ENCODE measurements at places on chromosomes 4 and X. TPM values are rescaled to one million over a fixed set of nuclear protein-coding genes. Genes with fewer than 3 reads are reported as not detected.
A peak's percentile ranks its signal among the peaks of the same experiment; 100 is the strongest.

DNA sequence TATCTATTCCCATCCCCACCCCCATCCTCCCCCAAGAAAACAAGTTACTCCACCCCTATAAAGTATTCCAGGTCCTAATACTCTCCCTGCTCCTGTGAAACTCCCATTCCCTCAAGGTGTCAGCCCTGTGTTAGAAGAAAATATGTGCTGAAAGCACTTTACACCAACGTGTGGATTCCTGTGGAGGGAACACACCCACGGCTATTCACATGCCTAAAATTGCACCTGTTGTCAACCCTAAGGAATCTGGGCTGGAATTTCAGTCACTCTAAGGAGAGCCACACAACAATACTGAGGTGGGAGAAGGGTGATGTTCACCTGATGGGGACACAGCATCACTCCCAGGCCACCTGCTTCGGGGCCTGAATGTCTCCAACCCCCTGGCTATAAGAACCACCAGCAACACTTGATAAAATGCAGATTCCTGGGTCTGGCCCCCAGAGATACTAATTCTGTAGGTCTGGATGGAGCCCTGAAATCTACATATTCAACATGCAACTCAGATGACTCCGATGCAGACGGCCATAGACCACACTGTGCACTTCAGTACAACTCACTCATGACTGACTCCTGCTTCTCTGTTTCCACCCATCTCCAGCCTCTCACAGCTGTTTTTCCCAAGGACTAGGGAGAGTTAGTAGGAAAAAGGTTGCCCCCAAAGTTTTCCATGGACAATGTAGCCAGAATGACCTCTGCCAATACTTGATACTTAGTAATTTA is 15.8 kb downstream of the SCD5 start:
- DNase-seq, result no peak

CCKAR gene
- not detected for polyA plus RNA-seq

DNA sequence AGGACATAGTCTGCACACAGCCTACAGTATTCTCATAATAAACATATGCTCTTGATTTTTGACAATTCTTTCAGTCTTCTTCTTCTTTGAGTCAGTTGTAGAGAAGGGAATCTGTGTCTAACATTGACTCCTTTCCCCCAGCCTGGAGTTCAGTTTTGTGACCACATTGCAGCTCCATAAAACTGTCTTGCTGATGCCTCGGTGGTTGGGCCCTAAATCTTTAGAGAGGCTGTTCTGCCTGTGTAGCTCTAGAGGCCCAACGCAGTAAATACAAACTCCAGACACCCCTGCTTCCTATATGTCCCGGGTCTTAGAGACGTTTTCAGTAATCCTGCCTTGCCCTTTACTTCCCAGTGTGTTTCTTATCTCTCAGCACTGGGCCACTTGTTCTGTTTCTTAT is 639.5 kb upstream of the AADAT start:
- DNase-seq, result no peak

DNA sequence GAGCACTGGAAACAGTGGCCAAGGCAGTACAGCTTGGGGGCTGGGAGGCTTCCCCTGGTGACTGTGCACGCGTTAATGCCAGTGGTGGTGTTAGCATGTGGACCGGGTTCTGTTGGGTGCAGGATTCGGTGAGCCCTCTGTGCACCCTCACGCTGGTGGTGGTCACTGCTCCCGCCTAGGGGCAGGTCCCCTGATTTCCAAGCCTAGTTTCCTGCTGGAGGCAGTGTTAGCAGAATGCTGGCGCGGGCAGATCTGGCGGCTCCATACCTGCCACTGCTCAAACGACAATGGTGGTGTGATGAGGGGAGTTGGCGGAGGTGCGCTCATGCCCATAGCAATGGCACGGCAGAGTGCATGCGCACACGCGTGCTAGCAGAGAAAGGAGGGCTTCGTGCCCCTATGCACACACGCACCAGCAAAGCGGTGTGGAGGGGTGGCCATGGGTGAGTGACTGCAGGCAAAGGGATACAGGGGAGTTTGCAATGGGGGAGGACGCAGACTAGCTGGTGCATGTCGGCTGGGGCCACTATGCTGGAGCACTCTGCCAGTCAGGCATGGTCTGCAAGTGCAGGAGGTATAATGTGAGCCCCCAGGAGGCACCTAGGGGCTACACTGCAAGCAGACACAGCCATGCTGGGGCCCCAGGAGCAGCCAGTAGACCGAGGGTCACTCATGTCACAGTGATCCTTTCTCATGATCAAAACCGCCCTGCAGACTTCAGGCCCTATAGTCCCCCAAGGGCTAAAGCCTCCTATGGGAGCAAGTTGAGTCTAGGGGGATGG is 93.0 kb downstream of the MAGEE1 start:
- no peak for DNase-seq

- DNase-seq, result no peak
Observed at GRCh38 chr4:85967872-85968271, 392.0 kb downstream of the MAPK10 start.

SPRY1 gene
- 147 TPM for polyA plus RNA-seq

DNA sequence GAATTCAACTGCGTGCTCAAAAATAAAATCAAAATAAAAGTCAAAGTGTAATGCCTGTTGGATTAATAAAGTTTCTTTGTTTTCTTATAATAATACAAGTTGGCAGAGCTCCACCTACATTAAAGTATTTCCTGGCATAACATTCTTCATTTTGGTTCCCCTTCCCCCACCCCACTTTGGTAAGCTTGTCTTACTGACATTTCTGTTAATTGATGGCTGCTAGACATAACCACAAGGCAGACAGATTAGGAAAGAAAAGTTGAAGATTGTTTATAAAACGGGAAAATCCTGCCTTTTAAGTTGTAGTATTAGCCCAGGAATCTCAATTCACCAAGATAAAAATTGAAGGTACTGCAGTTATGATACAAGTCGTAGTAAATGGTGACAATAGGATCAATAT is 246.5 kb upstream of the RPS6KA3 start:
- no peak for DNase-seq

CYP2U1 gene
- 4.0 TPM for polyA plus RNA-seq

GRCh38 chr4:37244583-37245390 is at the start of gene NWD2:
TSS of gene NWD2 (plus strand) at chr4:37244743. CDS start at chr4:37245068, 325 bp downstream.
- peak; percentile 40 for DNase-seq

MXRA5 gene
- 42.8 TPM for polyA plus RNA-seq

LEF1 gene
- polyA plus RNA-seq, result 4.3 TPM

DNA sequence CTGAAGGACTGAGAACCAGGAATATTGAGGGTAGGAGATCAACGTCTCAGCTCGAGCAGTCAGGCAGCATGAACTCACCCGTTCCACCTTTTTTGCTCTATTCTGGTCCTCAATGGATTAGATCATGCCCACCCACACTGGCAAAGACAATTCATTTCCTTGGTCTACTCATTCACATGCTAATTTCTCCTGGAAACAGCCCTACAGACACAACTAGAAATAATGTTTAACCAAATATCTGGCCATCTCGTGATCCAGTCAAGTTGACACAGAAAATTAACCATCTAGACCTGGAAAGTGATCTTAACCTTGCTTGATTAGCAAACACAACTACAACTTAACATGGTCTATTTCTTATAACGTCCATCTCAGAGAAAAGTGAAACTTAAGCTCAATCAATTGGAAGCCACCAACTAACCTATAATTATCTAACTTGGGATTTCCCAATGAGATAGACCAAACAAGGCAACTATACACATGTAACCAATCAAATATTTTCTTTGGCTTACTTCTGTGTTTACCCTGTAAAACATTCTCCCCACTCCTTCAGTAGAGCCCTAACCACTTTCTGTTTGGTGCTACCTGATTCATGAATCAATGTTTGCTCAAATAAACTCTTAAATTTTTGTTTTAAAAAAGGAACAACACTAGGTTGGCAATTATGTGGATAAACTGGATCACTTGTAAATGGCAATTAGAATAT is 69.7 kb upstream of the MAMLD1 start:
- no peak for DNase-seq

TMPRSS11D gene
- not detected for polyA plus RNA-seq

RBM47 gene
- polyA plus RNA-seq, result 2.0 TPM

DNA sequence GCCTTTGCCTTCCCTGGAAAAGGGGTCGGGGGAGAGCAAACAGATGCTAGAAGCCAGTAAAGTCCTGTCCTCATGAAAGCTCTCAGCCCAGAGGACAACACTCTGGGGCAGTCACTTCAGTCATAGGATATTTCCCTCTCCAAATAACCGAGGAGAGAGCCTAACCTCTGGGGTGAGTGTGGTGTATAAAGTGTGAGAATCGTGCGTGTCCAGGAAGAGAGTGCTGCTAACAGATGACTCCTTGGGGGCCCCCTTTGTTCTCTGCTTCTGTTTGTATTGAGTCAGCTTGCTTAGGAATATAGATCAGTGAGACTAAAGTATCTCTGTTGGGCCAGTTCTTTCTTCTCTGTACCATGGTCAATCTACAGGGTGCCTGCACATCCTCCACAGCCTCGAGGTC is 247.2 kb downstream of the PALLD start:
- DNase-seq, result peak; percentile 47

LANCL3 gene
- 0.35 TPM for polyA plus RNA-seq

- DNase-seq, result no peak
Observed at GRCh38 chr4:163976588-163976987, 482.1 kb downstream of the TMA16 start.

DNA sequence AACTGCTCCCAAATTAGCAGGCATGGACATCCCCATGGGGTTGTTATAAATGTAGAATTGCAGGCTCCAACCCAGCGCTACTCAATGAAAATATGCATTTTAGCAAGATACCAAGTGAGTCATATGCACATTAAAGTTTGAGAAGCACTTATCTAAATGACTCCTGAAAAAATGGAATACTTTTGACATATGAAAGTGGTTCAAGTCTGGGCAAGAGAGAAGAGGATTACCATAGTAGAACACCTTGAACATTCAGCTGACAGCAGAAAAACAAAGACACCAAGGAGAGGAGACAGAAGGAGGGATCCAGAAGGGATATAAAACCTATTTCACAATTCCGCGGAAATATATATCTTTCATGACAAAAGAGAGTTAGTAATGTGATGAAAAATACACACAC is 63.2 kb upstream of the CT83 start:
- DNase-seq, result no peak

DNA sequence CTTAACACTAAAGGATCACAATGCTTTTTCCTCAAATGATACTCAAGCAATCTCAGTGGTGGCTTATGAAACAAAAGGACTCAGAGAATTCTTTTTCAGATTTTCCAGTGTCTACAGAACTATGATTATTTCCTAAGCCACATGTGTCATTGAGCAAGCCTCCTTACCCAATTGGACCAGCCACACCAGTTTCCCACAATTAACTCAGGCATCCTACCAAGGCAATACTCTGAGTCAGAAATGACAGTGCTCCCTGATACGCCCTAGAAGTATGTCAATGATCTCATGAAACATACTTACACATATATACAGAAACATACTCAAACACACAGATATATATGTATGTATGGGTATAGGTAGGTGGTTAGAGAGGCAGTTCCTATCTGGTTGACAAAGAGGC is 4.8 kb downstream of the ADAMTS3 start:
- no peak for DNase-seq

- DNase-seq, result peak; percentile 42
Observed at GRCh38 chr4:26873391-26874026, 12.9 kb downstream of the STIM2 start.

DNA sequence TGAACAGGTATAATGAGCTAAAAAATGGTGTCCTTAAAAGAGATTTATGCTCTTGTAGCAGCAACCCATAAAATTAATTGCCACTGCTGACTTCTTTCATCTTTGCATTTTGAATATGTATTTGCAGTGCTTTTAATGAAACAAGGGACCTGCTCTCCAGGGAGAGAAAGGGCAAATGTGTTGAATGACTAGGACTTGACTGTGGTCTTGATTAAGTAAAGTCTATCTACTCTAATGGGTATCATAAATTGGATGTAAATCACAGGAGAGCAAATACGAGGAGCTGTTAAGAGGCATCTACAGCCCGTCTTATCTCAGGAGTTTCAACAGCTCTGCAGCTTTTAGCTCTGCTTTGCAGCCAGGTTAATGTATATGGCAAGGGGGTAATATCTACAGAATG is 216.4 kb downstream of the PALLD start:
- no peak for DNase-seq

DNA sequence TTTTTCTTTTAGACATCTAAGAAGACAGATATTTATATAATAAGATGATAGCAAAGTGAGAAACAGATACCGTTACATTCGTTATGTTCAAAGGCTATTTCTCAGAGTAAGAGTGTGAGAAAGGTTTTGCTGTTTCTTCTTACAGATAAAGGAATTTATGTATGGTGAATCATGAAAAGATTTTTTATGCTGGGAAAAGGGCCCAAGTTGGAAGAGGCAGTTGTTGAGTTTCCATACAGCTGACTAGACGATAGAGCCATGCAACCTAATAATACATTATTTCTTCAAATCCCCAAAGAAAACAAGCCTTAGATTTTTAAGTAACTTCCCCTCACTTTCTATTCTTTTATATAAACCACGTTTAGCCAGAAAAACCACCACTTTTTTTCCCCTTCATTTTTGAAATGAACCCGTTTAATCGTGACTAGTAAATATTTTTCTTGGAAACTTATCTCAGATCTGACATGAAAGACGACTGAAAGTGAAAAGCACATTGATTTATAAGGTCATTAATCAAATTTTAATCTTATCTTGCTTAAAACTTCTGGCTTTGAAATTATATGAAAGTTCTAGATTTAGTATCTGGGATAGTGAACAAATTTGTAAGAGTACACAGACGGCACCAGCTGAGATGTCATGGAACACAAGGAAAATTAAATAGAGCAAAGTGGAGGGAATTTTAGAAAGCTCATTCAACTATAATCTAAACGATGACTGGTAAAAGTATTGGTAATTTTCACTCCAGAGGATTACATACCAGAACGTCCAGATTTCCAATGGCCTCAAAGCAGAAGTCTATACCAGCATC is 10.9 kb downstream of the ADH6 start:
- DNase-seq, result peak; percentile 78

DNA sequence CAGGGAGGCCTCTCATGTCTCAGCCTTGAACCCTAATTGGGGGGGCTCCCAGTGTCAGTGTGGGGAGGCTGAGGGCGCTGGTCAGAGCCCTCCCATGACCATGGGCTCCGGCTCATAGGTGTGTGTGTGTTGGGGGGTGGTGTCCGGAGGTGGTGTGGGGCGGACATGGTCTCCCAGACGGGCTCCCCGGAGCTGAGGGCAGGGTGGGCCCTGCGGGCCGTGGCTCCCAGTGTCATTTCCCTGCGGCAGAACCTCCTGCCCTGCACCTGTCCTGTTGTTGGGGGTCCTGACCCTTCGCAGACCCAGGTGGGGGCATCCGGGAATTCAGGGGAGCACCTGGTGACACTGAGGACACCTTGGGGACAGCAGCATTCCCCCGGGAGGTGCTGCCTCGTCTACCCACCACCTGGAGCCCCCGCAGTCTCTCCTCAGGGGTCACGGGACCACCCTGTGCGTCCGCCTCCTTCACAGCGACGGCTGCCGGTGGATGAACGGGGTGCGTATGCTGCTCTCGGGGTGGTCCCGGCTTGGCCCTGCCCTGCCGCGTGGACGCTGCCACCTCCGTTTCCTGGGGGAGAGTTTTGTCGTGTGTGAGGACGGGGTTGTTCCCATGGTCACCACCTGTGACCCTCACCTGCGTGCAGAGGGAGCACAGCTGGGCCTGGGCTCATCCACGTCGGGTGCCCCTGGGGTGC is 14.5 kb upstream of the GTPBP6 start:
- DNase-seq, result no peak

STK32B gene
- 6.8 TPM for polyA plus RNA-seq

SLC10A4 gene
- polyA plus RNA-seq, result 0.41 TPM

All from muscle of leg (tissue), 16 donors.